ENCODE measurements at places on chromosomes 12 and 14.

DNA sequence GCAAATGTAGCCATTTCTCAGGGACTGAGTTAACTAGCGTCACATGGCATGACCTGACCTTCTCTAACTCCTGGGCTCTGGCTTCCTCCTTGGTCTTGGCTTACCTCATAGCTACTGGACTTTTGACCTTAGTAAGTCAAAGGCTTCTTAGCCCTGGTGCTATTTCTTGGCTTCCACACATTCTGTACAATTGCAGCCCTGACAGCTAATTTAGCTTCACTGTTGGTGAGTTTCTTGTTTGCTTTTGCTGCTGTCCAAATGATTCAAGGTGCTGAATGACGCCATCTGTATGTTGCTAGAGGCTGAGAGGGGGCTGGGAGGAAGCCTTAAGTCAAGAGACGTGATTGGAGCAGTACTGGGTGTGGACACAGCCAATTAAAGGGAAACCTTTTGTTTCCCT is 202.7 kb downstream of the PRKD1 start:
- no peak for DNase-seq

GRCh38 chr12:47343684-47344567 is 264.2 kb upstream of the AMIGO2 start:
- DNase-seq: no peak

DNA sequence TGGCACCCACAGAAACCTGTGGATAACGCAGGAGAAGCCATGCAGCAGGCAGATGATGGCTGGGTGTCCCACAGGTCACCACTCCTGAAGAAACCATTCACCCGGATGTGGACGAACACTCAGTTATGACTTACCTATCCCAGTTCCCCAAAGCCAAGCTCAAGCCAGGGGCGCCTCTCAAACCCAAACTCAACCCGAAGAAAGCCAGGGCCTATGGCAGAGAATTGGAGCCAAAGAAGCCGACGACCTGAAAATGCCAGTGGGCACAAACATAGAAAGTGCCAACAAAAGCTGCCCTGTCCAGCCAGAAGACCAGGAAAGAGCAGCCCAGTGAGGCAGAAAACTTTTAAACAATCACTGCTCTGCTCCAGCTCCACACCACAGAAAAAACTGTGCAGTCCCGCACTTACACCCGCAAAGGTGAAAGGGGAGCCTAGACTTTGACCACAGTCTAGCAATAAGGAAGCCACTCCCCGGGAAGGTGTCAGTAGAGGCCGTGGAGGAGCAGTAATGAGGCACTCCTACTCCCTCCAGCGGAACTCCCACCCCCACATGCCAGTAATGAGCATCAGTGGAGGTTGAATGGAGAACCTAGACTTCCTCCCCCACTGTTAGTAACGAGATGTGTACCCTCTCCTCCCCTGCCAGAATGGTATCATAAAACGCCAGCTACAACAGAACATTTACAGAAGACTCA is 6.0 kb upstream of the ACVRL1 start:
- DNase-seq: no peak

DNA sequence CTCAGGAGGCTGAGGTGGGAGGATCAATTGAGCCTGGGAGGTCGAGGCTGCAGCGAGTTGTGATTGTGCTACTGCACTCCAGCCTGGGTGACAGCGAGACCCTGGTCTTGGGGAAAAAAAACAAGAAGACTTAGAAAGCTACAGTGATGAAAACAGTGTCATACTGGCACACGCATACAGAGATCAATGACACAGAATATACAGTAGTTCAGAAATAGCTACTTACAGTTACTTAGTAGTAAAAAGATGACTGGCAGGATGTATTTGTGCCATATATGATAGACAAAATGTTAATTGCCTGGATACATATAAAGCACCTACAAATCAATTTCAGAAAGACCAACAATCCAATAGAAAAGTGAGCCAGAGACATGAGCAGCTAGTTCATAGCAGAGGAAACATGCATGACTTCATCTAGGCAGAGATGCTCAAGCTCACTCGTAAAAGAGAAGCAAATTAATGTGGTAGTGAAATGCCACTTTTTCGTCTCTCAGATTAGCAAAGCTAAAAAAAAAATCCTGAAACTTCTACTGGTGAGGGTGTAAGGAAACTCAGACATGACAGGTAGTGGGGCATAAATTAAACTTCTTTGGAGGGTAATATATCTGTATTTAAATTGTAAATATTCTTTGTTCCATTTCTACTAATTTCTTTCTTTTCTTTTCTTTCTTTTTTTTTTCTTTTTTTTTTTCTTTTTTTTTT is 2.5 kb upstream of the ALDH2 start:
- no peak for DNase-seq

- DNase-seq: no peak
These were observed 17.0 kb upstream of the BCL11B start for GRCh38 chr14:99288948-99289347.

DNA sequence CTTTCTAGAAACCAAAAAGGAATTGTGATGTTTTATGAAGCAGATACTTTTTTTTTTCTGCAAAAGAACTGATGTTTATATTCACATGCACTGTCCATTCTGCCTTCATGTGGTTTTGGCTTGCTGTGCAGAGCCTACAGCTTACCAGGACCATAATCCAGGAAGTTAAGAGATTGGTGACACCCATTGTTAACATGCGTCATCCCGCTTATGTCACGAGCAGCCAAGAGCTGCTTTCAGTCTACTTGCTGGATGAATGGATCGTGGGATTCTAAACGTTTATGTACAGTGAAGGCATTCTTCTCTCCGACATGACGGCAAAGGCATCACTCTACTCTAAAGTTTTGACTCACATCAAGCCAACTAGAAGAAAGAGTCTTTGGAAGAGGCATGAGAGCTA is 76.6 kb downstream of the PAX9 start:
- DNase-seq: no peak

DNA sequence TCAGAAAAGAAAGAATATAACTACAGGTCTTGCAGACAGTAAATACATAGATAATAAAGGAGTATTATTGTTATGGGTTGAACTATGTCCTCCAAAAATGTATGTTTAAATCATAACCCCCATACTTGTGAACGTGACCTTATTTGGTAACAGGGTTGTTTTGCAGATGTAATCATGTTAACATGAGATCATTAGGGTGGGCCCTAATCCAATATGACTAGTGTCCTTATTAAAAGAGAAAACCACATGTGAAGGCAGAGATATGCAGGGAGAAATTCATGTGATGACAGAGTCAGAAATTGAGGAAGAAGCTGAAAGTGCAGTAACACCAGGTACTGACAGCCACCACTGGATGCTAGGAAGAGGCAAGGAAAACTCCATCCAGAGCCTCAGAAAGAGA is 29.0 kb downstream of the MAGOHB start:
- no peak for DNase-seq

- no peak for DNase-seq
These were observed 22.4 kb downstream of the DDX47 start for GRCh38 chr12:12835378-12836146.

DNA sequence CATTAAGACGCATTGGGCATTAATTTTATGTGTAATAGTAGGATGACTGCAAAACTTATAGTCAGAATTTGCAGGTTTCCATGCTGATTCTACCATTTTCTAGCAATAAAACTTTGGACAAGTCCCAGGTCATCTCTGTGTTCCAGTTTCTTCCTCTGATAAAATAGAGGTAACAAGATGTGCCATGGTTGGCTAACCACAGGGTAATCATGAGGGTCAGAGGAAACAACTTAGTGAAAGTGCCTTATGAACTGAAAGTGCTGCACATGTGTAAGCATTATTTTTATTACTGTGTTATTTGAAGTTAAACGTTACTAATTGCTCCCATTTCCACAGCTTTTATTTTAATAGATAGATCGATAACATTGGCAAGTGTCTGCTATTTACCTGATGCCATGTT is 21.1 kb downstream of the SMCO2 start:
- DNase-seq: no peak

DNA sequence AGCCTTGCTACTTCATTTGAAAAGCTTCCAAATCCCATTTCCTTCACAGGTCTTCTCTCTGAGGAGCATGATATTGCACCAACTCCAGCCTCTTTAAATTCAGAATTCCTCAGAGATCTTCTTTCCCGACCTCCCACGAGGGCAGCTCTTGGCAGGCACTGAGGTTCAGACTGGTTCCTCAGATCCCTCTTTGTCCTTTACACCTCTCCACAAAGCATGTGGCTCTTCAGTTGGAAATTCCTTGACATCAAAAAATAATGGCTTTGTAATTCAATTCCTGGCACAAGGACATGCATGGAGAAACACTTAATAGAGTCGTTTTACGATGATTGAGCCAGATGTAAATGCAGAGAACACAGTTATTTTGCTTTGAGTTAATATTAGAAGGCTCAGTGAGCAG is 63.2 kb upstream of the TMX1 start:
- DNase-seq: no peak

GRCh38 chr12:113299619-113300237 is 35.2 kb downstream of the SLC8B1 start:
- no peak for DNase-seq

DNA sequence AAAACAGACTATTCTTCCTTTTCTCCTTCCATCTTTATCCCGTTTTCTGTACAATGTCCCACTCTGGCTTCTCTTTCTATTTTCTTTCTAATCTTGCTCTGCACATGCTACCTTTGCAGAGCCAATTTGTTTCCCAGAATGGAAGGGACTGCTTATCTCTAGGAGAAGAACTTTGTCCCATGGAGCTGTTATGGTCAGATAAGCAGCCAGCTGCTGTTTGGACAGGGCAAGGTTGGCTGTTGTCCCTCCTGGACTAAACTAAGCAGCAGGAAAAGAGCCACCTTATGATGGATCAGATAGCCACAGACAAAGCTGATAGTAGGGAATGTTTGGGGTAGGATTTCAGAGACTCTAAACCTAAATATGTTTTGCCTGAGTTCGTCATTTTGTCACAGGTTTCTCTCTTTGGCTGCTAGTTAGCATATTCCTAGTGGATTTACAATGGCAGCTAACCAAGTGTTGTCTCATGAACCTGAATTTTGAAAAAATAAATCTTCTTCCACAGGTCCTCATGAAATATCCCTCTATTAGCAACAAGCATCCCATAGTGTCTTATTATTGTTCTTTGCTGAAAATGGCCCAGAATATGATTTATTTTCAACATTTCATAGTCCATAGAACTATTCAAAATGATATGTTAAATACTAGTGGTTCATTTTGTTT is 262.8 kb downstream of the SLC16A7 start:
- DNase-seq: no peak

GRCh38 chr14:69263364-69263763 is 3.4 kb downstream of the GALNT16 start:
- DNase-seq: no peak

DNA sequence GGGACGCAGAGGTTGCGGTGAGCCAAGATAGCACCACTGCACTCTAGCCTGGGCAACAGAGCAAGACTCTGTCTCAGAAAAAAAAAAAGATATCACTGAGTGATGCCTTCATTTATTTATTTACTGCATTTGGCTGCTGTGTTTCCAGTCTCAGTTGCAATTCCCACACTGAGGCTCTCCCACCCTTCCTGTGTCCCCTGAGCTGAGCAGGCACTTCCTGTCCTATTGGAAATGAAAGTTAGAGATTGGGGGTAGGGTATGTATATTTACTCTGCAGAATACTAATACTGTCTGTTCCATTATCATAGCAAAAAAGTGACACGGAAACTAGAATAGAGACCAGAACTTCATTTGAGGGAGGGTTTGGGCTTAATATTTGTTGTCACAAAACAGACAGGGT is 1.6 kb upstream of the RBMS2 start:
- no peak for DNase-seq

DNA sequence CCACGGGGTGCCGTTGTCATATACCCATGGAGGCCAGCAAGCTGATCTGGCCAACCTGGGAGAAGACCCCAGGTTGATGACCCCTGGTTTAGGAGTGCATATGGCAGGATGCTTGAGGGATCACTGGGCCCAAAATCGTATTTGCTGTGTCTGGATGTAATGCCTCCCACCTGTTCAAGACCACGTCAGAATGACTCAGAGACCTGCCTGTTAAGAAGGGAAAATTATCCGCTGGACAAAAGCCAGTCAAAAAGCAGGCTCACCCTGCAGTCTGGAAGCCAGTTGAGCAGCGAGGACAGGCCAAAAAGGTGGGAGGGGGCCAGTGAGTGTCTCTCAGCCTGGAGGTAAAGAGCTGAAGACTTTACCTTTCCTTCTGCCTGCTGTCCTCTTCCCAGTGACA is 449.2 kb downstream of the DPF3 start:
- DNase-seq: no peak

- no peak for DNase-seq
These were observed 41.4 kb upstream of the IGF1 start for GRCh38 chr12:102521662-102522277.

GRCh38 chr12:79673354-79673753 is 17.4 kb downstream of the PAWR start:
- no peak for DNase-seq

GRCh38 chr14:100155756-100156616 is 3.5 kb downstream of the DEGS2 start:
- no peak for DNase-seq

DNA sequence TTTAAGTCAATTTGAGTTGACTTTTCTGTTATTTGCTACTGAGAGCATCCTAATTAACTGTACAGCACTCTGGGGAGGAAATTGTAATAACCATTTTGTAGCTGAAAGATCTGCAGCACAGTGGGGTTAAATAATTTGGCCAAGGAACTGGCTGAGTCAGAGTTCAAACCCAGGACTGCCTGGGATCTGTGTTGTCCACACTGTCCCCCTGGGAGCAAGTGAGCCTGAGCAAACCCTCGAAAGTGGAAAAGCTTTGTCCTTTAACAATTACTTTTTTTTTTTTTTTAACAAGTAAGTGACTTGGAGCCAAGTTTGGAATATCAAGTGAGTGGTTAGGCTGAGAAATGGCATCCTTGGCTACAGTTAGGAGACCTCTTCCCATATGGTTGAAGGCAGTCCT is 247.2 kb upstream of the CCDC196 start:
- no peak for DNase-seq
